ENCODE measurements at places on chromosomes 7 and 10.
A peak's percentile ranks its signal among the peaks of the same experiment; 100 is the strongest.

- no peak for DNase-seq
Observed at GRCh38 chr10:71351628-71352319, 32.7 kb downstream of the SLC29A3 start.

DNA sequence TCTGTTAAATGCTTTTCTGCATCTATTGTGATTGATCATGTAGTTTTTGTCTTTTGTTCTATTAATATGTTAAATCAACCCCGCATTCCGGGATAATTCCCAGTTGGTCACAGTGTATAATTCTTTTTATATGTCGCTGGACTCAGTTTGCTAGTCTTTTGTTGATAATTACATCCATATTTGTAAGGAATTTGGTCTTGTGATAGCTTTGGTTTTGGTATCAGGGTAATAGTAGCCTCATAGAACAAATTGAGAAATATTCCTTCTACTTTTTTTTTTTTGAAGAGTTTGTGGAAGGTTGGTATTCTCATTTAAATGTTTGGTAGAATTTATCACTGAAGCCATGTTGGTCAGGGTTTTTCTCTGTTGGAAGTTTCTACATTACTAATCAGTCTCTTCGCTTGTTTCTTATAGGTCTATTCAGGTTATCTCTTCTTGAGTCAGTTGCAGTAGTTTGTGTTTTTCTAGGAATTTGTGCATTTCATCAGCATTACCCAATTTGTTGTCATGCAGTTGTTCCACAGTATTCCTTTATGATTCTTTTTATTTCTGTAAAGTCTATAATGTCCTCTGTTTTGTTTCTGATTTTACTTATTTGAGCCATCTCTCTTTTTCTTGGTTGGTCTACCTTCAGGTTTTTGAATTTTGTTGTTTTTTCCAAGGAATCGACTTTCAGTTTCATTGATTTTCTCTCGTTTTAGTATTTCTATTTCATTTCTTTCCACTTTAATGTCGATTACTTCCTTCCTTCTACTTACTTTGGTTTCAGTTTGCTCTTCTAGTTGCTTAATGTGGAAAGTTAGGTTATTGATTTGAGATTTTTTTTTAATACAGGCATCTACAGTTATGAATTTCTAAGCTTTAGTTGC lies 64.6 kb upstream of the GJD4 start:
- DNase-seq: no peak

DNA sequence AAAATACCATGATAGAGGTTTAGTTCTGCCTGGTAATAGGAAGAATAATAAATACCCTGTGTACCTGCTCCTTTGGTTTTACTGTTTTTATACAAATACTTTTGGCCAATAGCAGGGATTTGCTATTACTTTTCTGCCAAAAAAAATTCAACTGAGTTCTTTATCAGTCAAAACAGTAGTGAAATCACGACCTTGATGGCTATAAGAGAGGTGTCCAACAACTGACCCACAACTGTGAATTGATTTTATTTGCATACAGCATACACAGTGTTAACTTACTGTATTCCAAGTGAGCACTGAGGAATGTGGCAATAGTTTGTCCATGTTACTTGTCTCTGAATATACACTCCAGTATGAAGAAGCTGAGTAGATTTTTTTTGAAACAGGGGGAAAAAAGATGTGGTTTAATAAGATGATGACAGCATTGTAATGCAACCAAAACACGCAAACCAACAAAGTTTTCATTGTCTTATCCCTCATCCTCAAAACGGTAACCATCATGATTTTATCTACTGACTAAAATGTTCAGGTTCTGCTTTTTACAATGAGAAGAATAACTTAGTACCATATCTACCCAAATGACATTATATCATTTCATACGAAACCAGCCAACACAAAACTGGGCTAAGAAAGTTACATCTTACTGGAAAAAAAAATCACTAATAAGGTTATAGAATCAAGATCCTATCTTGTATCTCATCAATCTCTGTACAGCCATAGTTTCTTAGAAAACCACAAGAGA lies 63.3 kb downstream of the GSAP start:
- no peak for DNase-seq

GRCh38 chr10:50540069-50540825 lies 83.5 kb downstream of the SGMS1 start:
- no peak for DNase-seq

- no peak for DNase-seq
Observed at GRCh38 chr10:131573707-131574106, 262.2 kb upstream of the TCERG1L start.

DNA sequence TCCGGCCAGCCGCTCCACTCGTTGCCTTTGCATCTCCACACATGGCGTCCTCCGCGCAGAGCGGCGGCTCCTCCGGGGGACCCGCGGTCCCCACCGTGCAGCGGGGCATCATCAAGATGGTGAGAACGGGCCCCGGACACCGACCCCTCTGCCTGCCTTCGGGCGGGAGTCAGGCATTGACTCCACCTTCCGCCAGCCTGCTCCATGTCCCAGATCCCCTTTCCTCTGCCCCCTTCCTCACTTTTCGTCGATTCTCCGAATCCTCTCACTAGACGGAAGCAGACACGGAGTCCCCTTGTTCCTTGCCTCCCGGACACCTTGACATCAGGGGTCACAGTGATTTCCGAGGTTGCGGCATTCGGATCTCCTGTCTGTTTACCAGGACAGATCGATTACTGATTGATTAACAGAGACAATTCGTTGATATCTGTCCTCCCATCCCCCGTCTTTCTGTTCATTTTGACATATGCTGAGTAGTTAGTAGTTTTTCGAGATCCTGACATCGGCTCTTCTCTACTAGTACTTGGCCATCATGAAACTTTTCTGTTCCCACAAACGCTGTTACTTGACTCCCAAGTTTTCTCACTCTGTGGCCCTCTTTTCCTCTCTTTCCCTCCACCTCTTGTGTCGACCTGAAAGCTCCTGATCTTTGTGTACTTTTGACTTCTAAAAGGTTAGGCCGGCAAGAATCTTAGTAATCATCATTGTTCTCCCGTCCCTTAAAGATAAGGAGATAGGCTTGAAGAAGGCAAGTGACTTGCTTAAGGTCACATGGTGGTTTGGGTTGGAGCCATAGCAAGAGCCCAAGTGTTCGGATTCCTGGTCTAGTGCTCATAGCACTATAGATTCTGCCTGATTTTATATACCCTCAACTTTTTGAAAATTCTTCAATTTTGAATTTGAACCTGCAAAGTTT lies 597 bp downstream of the SND1 start:
- DNase-seq: no peak

DNA sequence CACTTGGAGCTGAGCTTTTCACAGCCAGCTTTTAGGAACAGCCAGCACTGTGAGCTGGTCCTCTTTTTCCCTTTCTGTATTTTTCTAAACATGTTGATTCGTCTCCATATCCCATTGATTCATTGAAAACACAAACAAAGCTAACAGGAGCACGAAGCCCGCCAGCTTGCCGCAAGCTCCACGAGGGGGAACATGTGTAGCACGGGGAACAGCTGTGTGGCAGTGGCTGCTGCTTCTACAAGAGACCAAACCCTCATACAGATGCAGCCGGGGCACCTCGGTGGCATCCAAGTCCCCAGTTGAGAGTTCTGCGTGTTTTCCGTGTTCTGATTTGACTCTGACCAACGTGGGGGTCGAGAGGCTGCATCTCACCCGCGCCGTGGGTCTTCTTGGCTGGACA lies 80.8 kb upstream of the SH2B2 start:
- no peak for DNase-seq

DNA sequence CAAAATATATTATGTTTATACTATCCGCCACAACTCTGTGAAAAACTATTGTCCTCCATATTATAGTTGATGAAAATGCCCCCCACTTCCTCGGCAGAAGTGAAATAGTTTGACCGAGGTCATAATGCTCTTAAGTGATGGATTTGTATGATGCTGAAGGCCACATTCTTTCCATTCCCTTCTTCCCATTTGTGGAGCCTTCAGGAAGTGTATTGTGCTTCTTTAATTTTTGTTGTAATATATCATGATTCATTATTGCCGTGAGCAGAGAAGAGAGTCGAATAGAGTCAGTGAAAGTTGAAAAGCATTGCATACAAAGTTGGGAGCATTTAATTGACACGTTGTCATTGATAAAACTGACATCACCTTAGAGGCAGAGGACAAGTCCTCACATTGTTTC lies 460.3 kb downstream of the SUGCT start:
- DNase-seq: no peak

GRCh38 chr7:130961128-130961601 lies 227.2 kb upstream of the KLF14 start:
- DNase-seq: peak; percentile 32

DNA sequence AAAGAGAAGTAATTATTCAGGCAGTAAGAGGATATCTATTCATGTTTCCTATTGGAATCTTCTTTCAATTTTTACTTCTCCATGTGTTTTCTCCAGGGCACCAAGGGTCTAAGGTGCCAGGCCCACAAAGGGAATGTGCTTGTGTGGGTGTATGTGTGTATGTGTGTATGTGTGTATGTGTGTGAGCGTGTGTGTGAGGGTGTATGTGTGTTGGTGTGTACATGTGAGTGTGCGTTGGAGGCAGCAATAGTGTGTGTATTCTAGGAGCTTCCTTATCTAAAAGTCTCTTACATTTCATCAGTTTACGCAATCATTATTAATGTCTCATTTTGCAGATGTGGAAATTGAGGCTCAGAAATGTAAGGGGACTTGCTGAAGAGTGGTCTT lies 28.3 kb downstream of the RAMP3 start:
- no peak for DNase-seq

- no peak for DNase-seq
Observed at GRCh38 chr7:116024826-116025809, 5.4 kb downstream of the TFEC start.

GRCh38 chr10:132577350-132578003 lies 39.9 kb downstream of the INPP5A start:
- DNase-seq: no peak

- no peak for DNase-seq
Observed at GRCh38 chr10:121983852-121984251, 5.1 kb upstream of the TACC2 start.

GRCh38 chr10:93865794-93866425 lies 27.9 kb upstream of the SLC35G1 start:
- DNase-seq: no peak

DNA sequence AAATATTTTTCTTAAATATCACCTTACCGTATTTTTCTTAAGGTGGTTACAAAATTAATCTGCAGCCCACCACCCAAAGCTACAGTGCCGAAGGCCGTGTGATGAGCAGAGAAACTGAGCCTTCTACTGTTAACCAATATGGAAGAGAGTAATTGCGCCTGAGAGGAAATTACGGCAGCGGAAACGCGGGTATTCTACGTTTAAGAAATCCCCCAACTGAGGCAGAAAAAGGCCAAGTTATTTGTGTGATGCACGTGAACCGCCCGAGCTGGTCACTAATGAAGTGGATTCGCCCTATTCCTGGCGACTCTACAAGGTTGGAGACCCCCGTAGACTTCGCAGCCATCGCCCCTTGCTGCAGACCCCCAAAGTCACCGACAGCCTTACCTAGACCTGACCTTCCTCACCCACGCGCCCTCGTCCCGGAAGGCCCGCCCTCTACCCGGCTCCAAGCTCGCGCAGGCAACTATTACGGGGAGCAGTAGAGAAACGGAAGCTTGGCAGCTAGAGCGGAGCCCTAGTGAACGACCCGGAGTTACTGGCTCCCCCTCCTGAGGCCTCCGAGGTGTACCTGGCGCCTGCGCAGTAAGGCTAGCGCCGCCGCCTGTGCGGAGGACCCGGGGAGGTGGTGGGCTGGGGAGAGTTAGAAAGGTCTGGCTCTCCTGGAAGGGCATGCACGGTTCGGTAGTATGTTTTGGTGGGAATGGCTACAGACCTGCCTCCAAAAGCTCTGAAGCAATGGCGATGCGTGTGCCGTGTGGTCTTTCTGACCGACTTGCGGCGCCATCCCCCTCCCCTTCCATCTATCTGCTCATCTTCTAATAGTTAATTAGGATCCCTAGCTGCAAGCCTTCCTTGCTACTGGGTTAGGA lies at the start of gene MRPS33:
MRPS33 (minus strand) TSS at position 429 of the 872 bp plus-strand sequence. CDS start 4,319 bp downstream, outside the sequence.
- DNase-seq: peak; percentile 86

GRCh38 chr10:119176166-119176565 lies 2.4 kb downstream of the PRDX3 start:
- DNase-seq: no peak

All from SW 1271 (cell line).